GM23248 (cell line): ENCODE measurements at places on chromosomes 3 and 15.

DNA sequence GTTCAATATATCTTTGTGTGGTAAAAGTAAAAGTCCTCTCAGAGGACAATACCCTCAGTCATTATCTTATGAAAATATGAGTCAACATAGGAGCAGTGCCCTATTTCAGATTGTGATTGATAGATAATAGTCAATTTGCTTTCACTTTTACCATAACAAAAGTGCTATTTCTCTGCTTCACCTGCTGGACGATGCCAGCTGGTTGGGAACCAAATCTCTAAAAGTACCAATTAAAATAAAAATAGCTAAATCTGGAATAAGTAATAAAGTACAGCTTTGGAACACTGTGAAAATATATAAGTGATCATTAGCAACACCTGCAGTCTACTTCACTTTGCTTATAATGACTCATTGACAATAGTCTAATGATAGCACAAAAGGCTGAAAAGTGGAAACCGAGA is 390.3 kb upstream of the AGTR1 start:
- no peak for DNase-seq

- no peak for DNase-seq
Observed at GRCh38 chr3:134840459-134840858, 45.4 kb downstream of the EPHB1 start.

DNA sequence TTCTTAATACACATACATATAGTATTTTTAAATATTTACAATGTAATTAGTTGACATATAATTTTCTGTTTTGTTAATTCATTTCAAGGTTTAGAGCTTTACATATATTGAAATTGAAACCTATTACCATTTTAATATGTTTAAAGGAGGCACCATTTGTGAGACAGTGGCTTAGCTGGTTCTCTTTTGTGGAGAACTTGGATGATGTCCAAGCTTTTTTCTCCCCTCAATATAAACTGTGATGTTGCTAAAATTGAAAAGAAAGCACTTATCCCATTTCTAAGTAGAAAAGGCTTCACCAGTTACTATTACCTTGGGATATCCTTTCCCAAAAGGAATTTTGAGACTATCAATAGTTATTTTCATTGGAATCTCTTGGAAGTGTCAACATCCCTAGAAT is 707.2 kb downstream of the NTRK3 start:
- DNase-seq = no peak

- no peak for DNase-seq
Observed at GRCh38 chr3:380801-381200, 184.2 kb downstream of the CHL1 start.

DNA sequence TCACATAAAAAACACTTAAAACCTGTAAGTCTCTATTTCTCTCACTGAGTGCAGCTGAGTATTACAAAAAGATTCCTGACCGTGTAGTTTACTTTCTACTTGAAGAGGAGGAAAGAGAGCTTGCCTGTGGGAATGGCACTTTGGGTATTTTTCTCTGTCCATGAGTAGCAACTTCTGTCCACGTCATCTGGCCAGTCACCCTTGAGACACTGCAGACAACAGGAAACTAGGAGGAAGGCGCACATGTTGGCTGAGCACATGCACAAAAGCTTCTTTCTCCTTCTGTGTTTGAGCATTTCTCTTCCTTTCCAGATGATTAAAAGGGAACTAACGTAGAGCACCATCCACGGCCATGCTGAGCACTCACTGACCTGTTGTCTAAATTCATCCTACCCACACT is 19.7 kb downstream of the STARD5 start:
- peak; percentile 27 for DNase-seq

DNA sequence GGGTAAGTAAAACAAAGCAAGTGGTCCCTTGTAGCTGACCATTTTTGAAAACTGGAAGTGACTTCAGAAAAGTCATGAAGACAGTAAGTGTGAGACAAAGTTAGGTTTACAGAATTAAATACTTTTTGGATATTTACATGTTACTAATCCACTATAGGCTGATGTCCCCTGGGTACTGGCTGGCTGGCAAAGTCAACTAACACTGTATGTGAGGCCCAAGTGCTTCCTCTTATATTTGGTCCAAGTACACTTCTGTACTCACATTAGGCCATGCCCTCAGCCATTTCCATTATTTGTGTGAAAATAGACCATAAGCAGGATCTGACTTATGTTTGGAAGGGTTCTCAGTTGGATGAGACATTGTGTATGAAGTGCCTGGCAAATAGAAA is 5.5 kb upstream of the LEKR1 start:
- peak; percentile 24 for DNase-seq

DNA sequence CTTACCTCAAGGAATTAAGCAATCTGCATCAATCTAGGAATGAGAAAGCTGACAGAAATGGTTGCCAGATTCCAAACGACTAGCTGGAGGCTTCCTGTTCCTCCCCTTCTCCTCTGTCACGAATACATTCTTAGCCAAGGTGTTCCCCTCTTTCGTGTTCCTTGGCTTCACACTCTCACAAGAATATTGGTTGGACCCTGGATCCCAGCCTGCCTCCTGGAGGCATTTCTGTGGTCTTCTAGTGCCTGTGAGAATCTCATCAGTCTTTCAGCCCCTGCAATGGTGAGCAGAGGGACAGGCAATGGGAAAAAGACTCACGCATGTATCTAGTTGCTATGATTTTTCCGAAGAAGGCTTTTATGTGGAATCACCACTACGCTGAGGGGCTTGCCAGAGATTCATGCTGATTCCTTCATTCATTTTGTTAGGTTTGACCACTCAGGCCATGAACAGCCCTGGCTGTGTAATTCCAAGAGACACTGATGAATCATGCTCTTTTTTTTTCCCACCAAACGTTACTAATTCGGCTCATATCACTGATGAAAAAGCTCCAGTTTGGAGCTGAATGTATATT is 1.6 kb upstream of the P3H2 start:
- peak; percentile 70 for DNase-seq

- DNase-seq = no peak
Observed at GRCh38 chr3:17118771-17119170, 234.0 kb downstream of the PLCL2 start.

- DNase-seq = no peak
Observed at GRCh38 chr3:60225848-60226247, 1025.4 kb downstream of the FHIT start.

DNA sequence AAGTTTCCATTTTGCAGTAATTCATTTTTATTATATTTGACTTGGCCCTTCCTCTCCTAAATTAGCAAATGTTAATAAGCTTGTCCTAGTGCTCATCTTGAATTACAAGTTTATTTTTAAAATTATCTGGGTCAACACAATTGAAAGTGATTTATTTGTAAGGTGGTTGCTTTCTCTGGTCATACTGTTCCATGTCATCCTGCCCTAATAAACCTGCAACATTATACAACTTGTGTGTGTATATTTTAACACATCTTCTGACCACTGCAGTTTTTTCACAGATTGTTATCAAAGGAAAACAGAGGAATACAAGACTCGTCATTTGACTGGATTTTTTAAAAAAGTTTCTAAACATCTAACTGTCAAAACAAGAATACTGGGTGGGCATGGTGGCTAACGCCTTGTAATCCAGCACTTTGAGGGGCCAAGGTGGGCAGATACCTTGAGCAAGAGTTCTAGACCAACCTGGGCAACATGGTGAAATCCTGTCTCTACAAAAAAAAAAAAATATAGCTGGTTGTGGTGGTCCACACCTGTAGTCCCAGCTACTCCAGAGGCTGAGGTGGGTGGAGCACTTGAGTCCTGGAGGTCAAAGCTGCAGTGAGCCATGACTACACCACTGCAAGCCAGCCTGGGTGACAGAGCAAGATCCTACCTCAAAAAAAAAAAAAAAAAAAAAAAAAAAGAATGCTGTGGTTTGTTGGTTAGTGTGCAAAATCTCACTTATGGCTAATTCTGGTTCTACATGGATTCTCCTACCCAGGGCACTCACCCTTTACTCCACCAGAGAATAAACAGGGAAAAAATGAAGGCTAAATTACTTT is 5.0 kb upstream of the LRRFIP2 start:
- DNase-seq = peak; percentile 20

DNA sequence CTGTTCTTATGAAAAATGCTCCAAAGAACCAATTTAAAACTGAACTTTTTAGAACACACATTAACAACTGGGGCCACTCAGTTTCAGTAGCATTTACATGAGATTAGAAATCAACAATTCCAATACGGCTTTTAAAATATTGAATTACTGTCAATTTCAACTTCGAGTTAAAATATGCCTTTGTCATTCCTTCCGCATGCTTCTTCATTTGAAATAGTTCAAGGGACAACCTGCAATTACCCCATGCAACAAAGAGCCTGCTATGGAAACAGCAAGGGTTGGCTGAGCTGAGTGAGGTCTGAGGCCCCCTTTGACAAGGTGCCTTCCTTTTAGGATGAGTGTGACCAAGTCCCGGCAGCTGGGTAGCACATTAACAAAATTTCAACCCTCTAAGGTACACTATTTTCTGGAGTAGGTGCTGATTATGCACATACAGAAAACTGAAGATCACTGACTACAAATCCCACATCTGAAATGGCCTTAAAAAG is 11.6 kb downstream of the PDCD10 start:
- no peak for DNase-seq

- no peak for DNase-seq
Observed at GRCh38 chr3:44120721-44121582, 120.7 kb upstream of the TOPAZ1 start.

DNA sequence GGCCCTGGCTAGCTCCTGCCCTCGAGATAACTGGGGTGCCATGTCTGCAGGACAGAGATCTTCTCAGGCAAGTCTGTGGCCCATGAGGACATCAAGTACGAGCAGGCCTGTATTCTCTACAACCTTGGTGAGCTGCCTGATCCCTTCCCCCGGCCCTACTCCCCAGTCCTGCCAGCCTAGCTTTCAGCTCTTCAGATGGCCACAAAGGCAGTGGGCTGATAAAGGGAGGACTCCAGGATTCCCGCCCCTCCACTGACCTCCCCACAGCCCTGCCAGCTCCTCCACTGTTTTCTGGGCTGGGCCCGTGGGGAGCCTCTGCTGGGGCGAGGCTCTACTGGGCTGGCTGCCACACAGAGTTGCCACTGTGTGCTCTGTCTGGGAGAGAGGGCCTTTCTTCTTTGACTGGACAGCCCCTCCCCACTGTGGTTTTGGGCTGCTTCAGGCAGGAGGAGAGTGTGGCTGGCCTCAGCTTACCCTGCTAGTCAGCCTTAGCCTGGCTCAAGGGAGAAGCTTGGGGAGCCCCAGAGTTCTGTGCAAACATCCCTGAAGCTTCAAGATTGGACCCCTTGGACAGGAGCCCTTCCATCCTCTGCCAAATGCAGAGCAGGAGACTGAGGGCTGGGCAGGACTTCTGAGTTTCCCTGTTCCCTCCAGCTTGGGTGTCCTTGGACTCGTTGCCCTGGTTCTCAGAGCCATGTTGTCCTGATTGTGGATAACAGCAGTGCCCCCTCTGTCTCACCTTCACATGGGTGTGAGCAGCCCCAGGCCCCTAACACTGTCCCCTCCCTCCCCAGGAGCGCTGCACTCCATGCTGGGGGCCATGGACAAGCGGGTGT is 24.4 kb downstream of the PTPN23 start:
- peak; percentile 58 for DNase-seq

- DNase-seq = no peak
Observed at GRCh38 chr3:140097874-140098635, 163.1 kb downstream of the CLSTN2 start.

- DNase-seq = peak; percentile 73
Observed at GRCh38 chr3:18423401-18424212, 1.5 kb downstream of the SATB1 start.

- DNase-seq = peak; percentile 5
Observed at GRCh38 chr3:181782306-181782954, 70.7 kb downstream of the SOX2 start.
